CD4-positive, alpha-beta T cell (primary cell): ENCODE measurements at places on chromosomes 1 and 21. TPM values are rescaled to one million over a fixed set of nuclear protein-coding genes. Genes with fewer than 3 reads are reported as not detected.

Gene CD48
- 387 TPM for total RNA-seq

Gene RPS6KA1
- 29.1 TPM for total RNA-seq

Gene HSD11B1
- not detected for total RNA-seq

Gene DIPK1A
- total RNA-seq: 7.0 TPM

Gene FGR
- total RNA-seq: 3.2 TPM

Gene OR2L8
- 0.55 TPM for total RNA-seq

Gene CACNA1S
- total RNA-seq: not detected

Gene CSTB
- total RNA-seq: 14.5 TPM

Gene NBPF20
- total RNA-seq: 3.5 TPM

Gene C1orf87
- total RNA-seq: not detected

Gene LAMC2
- total RNA-seq: not detected

Gene OLIG2
- not detected for total RNA-seq

Gene AADACL3
- total RNA-seq: not detected

Gene SLC30A10
- total RNA-seq: not detected

DNA sequence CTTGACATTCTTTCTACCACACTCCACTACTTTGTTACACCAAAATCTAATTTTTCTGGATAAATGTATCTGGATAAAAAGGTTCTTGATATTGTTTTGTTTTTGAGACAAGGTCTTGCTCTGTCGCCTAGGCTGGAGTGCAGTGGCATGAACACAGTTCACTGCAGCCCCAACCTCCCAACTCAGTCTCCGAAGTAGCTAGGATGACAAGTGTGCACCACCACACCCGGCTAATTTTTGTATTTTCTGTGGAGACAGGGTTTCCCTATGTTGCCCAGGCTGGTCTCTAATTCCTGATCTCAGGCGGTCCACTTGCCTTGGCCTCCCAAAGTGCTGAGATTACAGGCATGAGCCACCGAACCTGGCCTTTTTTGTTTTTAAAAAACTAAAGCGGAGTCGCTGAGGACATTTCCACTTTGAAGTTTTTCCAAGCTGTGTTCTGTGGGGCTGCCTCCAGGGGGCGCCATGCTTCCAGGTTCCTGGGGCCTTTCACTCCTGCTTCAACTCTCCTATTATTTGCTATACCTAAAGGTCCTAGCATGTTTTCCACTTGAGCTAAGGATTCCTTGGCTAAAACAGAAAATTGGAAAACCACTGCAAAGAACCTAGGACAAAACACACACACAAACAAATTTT, 14.1 kb upstream of the NCMAP start:
- no peak for DNase-seq

GRCh38 chr1:28028873-28029654, 59.3 kb downstream of the EYA3 start:
- DNase-seq: no peak

- peak; percentile 75 for DNase-seq
Observed at GRCh38 chr21:46634966-46635323, 529 bp upstream of the PRMT2 start.

DNA sequence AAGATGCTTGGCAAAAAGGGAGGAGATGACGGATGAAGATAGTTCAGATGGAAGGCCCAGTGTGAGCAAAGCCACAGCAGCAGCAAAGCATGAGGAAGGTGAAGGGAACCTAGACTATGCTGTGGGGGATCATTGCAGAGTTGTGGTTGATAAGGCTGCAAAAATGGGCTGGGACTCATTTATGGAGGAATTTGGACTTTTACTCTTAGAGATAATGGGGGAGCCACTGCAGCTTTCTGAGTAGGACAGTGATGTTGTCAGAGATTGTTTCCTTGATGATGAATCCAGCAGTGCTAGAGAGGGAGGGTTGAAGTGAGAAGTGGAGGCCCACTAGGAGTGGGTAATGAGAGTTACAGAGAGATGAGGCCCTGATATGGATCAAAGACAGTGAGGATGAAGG, 2.1 kb upstream of the C8A start:
- DNase-seq: no peak

DNA sequence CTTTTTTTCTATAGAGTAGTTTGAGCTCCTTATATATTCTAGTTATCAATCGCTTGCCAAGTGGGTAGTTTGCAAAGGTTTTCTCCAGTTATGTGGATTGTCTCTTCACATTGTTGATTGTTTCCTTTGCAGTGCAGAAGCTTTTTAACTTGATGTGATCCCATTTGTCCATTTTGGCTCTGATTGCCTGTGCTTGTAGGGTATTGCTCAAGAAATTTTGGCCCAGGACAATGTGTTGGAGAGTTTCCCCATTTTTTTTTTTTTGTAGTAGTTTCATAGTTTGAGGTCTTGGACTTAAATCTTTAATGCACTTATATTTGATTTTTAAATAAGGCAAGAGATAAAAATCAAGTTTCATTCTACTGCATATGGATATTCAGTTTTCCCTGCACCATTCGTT, 774.8 kb upstream of the ADAMTS5 start:
- DNase-seq: no peak

- DNase-seq: no peak
Observed at GRCh38 chr1:216047811-216048572, 375.3 kb downstream of the USH2A start.

- peak; percentile 15 for DNase-seq
Observed at GRCh38 chr1:51236531-51237350, 668 bp downstream of the RNF11 start.

DNA sequence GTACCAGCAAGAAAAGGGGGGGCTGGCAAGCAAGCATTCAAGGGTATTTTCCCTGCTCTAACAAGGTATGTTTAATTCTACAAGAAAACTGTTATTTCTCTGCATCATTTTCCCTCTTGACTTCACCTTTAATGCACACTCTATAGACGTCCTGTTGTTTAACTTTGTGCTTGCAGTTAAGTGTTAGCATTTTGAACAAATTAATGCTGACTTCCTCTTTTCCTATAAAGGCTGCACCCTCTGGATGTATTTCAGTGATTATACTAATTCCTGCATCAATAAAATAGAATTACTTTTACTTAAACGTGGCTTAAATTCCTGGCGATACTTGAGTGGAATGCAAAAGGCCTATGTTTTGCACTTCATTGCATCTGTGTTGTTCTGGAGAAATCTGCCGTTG, 183.3 kb downstream of the KCNJ6 start:
- DNase-seq: no peak

DNA sequence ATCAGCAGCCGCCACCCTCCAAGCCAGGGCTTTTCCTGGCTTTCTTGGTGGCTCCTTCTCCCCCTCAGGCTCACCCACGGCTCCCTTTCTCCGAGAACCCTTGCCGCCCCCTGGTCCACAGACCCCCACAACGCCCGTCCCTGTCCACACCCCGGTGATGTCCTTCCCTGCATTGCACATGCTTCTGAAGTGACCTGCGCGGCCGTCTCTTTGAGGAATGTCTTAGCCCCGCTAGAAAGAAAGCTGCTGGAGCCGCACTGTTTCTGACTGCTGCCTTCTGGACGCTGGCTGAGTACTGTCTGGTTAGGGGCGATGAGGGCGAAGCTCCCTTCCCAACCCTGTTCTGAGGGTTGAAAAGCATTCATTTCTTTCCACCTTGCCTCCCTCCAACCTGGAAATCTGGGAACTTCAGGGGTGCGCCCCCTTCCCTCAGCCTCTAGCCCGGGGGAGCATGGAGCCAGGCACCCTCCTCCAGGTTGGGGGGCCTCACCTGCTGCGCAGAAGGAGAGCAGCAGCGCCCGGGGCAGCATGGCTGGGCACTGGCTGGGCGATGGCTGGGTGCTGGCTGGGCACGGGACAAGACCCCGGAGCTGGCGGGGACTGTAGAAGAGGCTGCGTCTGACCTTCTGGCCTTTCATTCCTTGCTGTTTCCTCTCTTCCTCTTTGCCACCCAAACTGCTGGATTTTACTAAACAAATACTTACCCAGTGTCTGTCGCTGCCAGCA, at the start of gene CLEC20A:
TSS of gene CLEC20A (minus strand) at position 555 of the 726 bp plus-strand sequence. CDS start at position 530, 25 bp downstream.
- no peak for DNase-seq

- no peak for DNase-seq
Observed at GRCh38 chr1:178962853-178963711, 62.6 kb upstream of the FAM20B start.

GRCh38 chr1:167161242-167161641, 59.4 kb upstream of the POU2F1 start:
- no peak for DNase-seq

DNA sequence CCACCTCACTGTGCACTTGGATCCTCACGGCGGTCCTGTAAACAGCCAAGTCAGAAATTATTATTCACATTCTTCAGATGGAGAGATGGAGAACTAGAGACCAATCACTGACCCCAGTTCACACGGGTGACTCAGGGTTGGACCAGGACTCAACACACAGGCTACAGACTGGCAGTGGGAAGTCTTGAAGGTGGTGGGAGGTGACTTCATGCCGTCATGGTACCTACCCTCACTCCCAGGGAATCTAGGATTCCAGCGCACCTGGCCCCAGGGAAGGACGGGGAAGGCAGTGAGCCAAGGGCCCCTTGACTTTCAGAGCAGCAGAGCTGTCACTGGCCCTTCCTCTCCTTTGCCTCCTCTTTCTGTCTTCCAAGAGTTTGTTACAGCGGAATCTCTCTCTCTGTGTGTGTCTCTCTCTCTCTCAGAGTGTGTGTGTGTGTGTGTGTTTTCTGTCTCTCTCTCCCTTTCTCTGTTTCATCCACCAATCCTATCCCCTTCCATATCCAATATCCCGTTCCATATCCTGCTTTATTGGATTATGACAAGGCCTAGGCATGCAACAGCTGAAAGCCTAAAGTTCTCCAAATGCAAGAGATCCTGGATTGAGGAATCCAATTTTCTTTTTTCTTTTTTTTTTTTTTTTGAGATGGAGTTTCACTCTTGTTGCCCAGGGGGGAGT, 11.7 kb downstream of the OPTC start:
- no peak for DNase-seq

GRCh38 chr1:22339237-22339636, 112.4 kb upstream of the ZBTB40 start:
- DNase-seq: no peak

DNA sequence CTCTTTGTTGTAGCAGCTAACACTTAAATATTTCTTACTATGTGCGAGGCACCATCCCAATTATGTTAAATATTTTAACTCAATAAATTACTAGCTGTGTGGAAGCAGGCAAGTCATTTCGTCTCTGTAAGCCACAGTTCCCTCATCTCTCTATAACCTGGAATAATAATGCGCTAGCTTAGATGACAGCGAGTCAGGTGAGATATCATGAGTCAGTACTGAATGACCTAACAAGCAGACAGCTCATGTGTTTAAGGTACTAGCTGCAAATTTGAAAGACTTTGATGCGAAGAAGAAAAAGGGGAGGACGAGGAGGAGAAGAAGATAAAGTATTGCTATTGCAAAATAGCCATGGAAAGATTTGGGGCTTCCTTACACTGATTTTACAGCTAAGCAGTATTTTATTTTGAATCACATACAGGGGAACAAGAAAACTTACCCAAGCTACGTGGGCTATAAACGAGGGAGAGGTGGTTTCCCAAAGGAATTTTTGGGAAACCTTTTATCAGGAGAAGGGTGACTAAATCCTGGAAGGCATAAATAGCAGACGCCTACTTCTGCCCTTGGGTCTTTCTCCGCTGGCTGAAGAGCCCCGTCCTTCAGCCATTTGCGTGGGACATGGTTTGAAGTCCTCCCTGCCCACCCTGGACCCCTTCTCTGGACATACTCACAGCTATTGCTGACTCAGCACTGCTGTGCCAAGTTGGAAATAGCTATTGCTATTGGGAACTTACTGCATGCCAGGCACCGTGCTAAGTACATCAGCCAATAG, 8.9 kb downstream of the CITED4 start:
- DNase-seq: no peak

- DNase-seq: no peak
Observed at GRCh38 chr1:152356736-152357135, 3.1 kb downstream of the FLG2 start.

DNA sequence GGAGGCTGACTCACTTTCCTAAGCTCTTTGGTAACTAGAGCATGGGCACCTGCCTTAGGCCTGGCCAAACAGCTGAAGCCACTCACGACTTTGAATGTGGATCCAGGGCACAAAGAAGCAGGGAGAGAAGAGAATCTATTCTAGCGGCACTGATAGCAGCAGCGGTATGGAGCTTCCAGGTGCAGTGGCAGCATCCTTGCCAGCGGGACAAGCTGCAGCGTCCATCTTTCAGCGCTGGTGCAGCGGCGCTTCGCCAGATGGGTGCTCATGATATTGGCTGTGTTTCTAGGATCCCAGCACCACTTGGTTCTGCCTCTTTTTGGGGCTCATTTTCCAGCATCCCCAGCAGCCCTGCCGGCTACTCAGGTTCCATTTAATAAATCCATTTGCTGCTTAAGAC, 184.2 kb downstream of the SLC44A5 start:
- DNase-seq: no peak

DNA sequence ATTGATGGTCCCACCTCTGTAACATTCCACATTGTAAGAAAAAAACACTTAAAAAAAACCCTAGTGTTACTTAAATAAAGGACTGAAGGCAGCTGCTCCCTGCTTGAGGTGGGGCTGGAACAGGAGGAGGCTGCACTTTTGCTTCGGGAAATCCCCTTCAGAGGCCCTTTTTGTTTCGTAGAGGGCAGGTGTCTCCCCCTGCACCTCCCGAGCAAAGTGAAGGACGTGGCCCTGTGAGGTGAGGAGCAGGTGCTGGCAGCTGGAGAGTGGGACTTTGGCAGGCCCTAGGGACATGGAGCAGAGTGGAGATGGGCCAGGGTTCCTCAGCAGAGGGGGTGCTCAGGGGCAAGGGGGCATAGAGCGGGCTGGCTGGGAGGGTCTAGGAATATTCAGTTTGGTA, 33.4 kb upstream of the WNT4 start:
- DNase-seq: no peak

DNA sequence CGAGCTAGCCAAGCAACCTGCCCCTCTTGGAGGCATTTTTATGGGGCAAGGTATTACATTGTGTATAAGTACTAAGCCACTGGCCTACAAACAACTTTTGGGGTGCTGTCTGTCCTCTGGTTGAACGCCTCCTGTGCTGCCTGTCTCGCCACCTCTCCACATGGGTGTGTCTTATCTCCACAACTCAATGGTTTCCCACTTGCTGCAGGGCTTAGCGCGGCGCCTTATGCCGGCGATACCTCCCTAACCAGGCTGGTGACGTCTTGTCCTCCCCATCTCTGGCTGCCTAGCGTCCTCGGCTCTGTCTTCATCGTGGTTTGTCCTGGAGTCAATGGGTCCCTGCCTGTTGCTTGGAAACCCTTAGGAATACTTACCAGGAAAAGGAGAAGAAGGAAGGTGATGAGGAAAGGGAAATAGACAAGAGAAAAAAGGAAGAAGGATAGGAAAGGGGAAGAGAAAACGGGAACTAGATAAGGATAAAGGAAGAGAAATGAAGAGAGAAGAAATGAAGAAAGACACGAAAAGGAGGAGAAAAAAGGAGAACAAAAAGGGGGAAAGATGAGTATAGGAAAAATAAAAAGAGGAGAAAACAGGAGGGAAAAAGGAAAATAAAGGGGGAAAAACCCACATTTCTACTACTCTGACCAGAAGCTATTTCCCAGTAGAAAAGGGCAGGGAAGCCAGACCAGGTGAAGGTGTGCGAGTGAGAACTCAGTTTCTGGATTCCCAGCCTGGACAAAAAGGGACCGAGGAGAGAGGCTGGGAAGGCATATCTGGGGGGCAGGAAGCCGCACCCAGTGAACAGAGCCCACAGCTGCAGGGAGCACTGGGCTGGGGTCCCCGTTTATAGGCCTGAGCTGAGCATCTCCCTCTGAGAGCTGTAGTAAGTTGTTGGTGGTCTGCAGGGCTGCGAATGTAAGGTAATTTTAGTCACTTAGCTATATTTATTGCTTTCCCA, 86.2 kb downstream of the CLIC6 start:
- DNase-seq: no peak

GRCh38 chr1:79353224-79353623, 346.7 kb upstream of the ADGRL4 start:
- DNase-seq: no peak
